ENCODE measurements at places on chromosomes 12 and 14.

- DNase-seq, result no peak
These were observed 5.0 kb downstream of the BIN2 start for GRCh38 chr12:51318846-51319599.

- no peak for DNase-seq
These were observed 34.3 kb upstream of the ATP2A2 start for GRCh38 chr12:110246636-110247339.

GRCh38 chr12:51813931-51814310 lies 34.6 kb downstream of the FIGNL2 start:
- no peak for DNase-seq

GRCh38 chr14:68306934-68307789 lies 485.7 kb downstream of the ZFP36L1 start:
- DNase-seq, result no peak

DNA sequence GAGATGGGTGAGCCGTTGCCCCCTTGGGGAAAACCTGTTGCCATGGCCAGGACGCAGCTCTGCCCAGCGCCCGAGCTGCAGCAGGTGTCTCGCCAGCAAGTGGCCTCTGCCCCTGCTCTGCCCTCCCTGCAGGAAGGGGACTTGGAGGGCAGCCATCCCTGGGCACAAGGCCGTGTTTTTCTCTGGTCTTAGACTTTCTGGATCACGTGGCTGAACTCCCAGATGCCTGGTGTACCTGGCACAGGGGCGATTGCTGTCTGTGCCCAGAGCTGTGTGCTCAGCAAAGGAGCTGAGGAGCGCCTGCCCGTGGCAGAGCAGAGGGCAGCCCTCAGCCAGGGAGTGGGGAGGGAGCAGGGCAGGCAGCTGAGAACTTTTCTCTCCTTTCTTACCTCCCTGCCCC lies 38.0 kb downstream of the TMEM63C start:
- no peak for DNase-seq

DNA sequence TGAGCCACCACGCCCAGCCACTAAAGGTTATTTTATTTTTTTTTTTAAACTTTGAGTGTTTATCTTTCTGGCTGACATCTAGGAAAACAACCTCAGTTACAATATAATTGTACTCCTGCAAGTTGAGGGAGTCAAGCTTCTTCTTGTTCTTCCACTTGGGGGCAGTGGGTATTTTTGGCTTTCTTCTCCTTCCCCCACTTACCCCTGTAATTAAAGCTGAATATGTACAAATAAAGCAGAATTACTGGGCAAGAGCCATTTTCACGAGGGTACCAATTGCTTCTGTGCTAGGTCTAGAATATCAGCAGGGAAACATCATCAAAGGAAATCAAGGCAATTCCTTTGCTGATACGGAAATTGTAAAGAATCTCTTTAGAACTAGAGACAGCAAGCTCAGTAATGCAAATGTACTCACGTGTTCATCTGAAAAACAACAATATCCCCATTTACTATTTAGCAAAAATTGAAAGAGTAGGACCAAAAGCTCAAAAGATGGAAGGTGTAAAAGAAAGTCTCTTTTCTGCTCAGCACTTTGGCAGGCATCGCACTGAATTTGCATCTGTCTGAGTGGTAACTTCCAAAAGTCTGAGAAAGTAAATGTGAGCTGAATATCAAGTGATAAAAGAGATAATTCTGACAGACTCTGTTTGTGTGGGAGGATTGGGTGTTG lies 72.8 kb downstream of the TAOK3 start:
- DNase-seq, result no peak

- DNase-seq, result no peak
These were observed 270.4 kb downstream of the NEDD1 start for GRCh38 chr12:97177481-97177880.

DNA sequence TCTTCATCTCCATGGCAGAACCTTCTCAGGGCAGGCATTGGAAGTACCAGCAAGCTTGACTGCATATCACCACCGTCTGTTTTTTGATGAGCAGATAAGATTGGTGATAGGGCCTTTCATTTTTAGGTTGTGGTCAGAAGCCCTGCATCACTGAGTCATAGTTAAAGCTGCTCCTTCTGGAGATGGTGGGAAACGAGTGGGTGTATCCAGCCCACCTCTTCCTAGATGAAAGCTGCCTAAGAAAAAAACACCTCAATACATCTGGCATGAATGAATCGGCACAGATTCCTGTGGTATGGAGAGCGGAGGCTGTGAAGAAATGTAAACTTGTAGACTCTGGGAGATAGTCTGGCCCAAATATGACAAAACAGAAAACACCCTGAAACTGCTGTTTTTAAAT lies 248.7 kb upstream of the EGLN3 start:
- DNase-seq, result no peak

- no peak for DNase-seq
These were observed 24.5 kb upstream of the HIGD1C start for GRCh38 chr12:50927766-50928224.

DNA sequence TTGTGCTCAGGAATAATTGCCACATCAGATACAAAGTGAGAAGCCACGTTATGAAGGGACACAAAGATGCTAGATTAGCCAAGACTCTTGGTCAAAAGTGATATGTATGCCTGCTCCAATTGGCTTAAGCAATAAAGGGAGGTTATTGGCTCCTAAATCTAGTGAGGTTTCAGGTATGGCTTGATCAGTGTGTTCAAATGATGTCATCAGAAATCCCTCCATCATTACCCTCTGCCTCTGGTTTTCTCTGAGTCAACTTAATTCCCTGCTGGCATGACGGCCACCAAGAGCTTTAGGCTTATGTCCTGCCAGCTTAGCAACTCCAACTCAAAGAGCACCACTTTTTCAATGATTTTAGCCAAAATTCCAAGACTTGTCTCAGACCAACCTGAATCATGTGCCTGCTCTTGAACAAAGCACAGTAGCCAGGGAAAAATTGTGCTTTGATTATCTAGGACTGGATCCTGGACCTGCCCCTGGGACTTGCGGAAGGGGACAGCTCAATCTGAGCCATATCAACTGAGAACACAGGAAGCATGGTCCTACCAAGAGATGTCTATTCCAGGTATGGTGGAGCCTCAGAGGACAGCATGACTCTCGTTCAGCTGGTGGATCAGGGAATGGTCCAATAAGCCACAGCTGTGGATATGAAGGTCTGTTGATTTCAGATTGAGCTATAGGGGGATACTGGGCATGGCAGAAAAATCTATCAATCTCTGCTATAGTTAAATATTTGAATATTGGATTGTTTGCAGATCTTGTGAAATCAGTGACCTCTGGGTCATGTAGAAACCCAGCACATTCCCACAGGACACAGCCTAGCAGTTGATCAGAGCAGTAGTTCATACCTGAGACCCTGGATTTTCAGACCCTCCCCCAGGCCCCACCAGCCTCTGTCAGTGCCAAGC lies 16.1 kb upstream of the P2RX7 start:
- DNase-seq, result no peak

GRCh38 chr14:20274062-20274461 lies 31.7 kb downstream of the TTC5 start:
- DNase-seq, result no peak

- DNase-seq, result no peak
These were observed 31.2 kb upstream of the RBM19 start for GRCh38 chr12:113997365-113997764.

DNA sequence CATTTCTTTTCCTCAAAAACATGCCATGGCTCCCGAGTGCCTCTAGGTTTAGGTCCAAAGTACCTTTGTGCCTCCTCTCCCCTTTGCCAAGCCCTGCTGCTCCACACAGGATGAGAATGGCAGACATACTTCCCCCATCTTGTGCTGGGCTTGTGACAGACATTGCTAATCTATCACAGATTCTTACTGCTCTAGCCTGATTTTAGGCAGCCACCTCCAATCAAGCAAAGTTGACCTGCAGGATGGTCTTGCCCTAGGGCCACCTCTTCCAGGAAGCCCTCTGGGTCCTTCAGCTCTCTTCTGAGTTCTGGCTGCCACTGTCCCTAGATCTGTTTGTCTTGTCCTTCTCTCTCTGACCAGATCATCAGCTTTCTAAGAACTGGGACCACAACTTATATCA lies 20.5 kb downstream of the FOXN4 start:
- DNase-seq, result no peak

GRCh38 chr12:94686834-94687628 lies 36.7 kb upstream of the TMCC3 start:
- DNase-seq, result no peak

DNA sequence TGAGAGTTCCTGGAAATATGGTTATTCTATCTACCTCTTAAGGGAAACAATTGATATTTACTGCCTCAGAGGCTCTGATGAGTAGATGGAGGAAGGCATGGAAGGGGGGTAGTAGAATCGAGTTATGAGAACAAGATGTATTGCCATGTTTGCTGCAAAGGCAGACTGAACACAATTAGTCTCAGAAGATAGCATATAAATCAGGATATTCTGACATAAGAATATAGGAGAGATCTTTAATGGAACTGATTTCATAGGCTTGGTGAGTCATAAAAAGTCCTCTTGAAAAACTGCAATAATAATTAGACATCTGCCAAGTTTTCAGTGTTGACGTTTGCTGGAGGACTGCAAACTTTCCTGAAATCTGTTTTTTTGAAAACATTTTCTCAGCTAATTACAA lies 636.1 kb downstream of the TMTC2 start:
- DNase-seq, result no peak

DNA sequence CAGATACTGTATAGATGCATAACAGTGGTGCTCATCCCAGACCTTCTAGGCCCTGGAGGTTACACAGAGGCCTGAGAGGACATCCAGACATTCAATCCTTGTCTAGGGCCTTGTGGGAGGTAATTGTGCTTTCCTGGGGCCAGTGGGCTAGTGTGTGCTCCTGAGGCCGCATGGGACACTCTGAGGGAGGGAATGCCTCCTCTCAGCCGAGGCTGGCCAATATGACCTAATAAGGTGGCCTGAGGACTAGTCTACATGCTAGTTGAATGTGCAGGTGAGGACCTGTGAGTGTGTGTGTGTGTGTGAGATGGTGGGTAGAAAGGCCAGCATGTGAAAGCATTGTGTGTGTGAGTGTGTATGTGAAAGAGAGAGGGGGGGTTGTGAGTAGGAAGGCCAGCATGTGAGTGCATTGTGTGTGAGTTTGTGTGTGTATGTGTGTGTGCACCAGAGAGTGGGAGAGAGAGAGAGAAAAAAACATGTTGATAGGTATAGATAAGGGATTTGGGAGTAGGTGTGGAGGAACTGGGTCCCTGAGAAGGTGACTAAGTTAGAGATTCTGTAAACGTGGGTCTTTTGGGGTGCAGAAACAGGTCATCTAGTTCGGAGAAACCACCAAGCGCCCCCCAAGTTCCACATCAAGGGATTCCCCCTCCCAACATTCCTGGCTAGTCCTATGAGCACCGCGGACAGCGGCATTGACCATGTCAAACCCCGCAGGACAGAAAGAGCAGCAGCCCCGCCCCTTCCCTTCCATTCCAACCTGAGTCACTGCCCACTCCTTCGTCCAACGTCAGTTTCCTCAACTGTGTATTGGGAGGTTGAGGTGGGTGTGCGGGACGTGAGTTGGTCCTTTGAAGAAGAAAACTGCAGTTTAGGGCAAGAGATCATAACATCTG lies 9.7 kb upstream of the KRT81 start:
- DNase-seq, result no peak

- no peak for DNase-seq
These were observed 8.1 kb downstream of the PRKAB1 start for GRCh38 chr12:119676022-119676421.

- no peak for DNase-seq
These were observed 476.8 kb downstream of the TRHDE start for GRCh38 chr12:72748971-72749370.

DNA sequence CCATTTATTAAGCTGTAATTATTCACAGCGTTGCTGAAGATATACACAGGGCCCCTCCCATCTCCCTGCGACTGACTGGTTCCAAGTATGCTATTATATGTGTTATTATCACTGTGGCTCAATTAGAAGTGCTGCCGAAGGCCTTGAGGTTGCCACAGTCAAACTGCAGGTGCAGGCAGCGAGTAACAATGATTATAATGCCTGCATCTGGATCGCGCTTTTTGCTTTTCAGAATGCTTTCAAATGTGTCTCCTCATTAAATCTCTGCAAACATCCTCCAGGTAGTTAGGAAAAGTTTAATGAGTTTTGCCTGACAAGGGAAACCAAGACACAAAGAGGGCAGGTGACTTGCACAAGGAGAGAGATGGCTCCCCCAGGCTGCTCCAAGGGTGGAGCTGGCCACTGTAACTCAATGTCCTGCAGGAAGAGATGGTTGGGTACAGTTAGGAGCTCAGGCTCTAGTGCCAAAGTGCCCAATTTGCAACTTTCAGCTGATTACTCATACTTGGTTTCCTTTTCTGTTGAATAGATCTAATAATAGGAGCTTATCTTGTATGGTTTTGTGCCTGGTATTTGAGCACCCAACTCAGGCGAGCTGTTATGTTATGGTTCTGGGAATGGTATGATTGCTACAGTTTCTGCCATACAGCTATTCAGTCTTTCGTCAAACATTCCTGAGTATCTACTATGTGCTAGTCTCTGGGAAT lies 1.7 kb upstream of the SYNE3 start:
- DNase-seq, result no peak

- DNase-seq, result no peak
These were observed 14.1 kb upstream of the NCOR2 start for GRCh38 chr12:124581307-124582107.

DNA sequence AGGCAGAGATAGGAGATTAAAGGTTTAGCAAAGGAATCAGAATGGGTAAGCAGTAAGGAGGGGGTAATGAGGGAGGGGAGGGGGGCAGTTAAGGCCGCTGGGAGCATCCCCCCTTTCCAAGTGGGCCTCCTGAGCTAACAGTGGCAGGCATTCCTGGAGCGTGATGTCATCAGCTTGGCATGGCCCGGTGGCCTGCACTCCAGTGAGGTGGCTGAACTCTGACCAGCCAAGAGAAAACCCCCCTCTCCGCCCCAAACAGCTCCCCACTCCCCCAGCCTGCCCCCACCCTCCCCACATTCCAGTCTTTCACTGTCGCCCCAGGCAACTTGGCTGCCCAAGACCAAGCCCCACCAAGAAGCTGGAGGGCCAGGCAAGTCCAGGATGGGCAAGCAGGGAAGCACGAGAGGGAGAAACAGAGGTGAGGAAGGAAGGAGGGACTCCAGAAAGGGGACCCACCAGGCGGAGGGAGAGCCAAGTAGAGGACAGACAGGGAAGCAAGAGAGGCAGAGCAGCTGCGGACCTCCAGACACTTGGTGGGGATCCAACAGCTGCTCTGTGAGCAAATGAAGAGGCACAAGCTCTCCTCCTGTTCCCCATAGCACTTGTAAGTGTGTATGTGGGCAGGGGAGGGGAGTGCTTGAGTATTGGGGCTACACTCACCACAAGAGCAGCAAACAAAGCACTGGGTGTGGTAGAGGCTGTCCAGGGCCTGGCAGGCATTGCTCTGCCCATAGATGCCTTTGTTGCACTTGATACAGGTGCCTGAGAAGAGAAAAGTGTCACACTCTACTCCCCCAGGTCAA lies 4.5 kb downstream of the AJUBA start:
- peak; percentile 74 for DNase-seq

DNA sequence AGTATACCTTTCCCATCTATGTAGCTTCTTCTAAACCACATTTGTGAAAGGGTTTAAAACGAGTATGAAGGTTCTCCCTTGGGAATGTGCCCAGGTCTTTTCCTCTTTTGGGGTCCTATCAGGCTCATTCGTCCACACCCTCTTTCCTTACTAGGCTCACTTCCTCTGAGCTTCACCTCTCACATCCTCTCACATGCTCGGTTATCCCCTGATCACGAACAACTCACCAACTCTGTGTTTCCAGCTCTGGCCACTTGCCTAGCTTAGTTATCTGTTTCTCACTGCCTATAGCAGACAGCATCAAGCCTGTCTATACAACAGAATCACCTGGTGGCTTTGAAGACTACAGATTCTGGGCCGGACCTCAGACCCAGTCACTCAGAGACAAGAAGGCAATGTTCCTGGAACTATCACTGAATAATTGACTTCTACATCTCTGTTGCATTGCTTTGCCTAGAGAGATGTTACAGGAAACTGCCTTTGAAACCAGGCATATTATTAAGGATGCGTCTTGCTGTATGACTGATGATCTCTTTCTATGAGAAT lies 158.2 kb downstream of the FOXN3 start:
- no peak for DNase-seq

All from D721Med (cell line).